ENCODE measurements at places on chromosomes 11 and 22.
A peak's percentile ranks its signal among the peaks of the same experiment; 100 is the strongest.

DNA sequence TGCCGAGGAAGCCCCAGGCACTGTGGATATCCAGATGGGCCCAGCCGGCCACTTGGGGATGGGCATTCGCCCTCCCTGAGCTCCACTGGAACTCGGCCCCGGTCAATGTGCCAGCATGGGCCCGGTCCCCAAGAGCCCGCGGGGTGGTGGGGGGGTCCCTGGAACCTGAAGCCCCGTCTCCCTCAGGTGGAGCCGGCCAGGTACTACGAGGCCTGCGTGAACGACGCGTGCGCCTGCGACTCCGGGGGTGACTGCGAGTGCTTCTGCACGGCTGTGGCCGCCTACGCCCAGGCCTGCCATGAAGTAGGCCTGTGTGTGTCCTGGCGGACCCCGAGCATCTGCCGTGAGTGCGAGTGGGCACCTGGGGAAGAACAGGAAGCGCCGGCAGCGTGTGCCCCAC, 21.2 kb downstream of the MUC5AC start:
- no peaks in the 10 kb centered on the region for H3K36me3 ChIP-seq
- DNase-seq: no peak
- H3K4me3 ChIP-seq: no peak overlapping the region
- no peak overlapping the region for H3K27ac ChIP-seq

- H3K4me1 ChIP-seq: no peaks in the 10 kb centered on the region
- H3K4me3 ChIP-seq: no peak overlapping the region
- H3K36me3 ChIP-seq: no peaks in the 10 kb centered on the region
- no peak for DNase-seq
- H3K27ac ChIP-seq: no peak overlapping the region
These were observed 1166.4 kb upstream of the CNTN5 start for GRCh38 chr11:97854357-97854756.

DNA sequence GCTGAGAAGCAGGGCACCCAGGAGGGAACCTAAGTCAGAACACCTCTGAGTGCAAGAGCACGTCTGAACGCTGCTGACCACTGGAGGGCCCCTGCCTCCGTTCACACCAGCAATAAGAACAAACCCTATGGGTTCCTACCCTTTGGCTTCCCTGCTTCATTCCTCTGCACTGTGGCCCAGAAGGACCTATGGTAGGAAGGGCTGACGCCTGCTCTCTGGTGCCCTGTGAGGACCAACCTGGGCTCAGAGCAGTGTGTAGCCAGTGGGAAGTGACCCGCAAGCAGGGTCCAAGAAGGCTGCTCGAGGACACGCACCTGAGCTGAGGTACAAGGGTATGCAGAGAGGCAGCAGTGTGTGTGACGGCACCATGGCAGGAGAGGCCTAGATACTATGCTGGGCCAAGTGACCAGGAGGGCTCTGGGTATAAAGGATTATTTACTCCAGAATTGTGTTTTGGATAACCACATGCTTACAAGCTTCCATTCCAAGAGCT, 68.8 kb upstream of the CLTCL1 start:
- H3K36me3 ChIP-seq: peaks cover 24% of the 10 kb centered on the region
- H3K4me1 ChIP-seq: no peaks in the 10 kb centered on the region
- H3K4me3 ChIP-seq: no peak overlapping the region
- no peaks in the 10 kb centered on the region for H3K27me3 ChIP-seq
- H3K27ac ChIP-seq: no peak overlapping the region

- no peaks in the 10 kb centered on the region for H3K4me1 ChIP-seq
- no peaks in the 10 kb centered on the region for H3K36me3 ChIP-seq
- no peak for DNase-seq
- H3K27me3 ChIP-seq: no peaks in the 10 kb centered on the region
- H3K27ac ChIP-seq: no peak overlapping the region
These were observed 35.0 kb upstream of the OR9G4 start for GRCh38 chr11:56783448-56784041.

DNA sequence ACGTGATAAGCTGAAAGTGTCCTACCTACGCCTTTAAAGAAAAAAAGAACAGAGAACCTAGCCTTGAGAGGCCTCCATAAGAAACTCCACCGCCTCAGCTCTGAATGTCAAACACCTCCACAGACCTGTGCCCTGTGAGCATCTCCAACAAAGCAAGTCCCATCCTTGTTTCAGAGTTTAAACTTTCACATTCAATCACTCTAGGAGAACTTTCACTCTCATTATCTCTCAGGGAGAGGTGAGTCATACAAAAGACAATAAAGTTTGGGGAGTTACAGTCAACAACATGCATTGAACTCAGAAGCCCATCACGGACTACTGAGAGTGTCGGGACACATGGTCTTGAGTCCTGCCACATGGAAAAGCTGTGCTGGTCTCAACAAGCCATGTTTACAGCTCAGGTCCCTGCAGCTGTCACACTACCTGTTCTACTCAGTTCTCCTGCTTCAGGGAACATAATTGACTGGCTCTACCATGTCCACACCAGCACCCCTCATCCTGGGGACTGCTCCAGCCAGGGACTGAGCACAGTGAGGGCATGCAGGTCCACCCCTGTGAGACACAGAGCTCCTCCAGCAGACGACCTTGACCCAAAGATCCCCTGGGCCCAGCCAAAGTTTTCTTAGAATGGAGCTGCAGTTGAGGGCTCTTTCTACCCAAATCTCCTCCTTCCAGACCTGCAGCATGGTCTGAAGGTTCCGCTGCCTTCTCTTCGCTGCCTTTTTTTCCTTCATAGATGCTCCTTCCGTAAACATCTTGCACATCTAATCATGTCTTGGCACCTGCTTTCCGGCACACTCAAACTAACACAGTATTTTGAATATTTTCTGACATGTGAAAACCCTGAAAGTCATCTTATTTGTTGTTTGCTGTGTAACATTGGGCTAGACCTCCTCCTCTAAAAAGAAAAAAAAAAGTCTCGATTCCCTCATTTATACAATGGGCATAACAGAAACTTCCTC, 114.9 kb downstream of the ETS1 start:
- no peak for DNase-seq
- no peaks in the 10 kb centered on the region for H3K27me3 ChIP-seq
- H3K4me1 ChIP-seq: peaks cover 76% of the 10 kb centered on the region
- peaks cover 55% of the 10 kb centered on the region for H3K36me3 ChIP-seq

DNA sequence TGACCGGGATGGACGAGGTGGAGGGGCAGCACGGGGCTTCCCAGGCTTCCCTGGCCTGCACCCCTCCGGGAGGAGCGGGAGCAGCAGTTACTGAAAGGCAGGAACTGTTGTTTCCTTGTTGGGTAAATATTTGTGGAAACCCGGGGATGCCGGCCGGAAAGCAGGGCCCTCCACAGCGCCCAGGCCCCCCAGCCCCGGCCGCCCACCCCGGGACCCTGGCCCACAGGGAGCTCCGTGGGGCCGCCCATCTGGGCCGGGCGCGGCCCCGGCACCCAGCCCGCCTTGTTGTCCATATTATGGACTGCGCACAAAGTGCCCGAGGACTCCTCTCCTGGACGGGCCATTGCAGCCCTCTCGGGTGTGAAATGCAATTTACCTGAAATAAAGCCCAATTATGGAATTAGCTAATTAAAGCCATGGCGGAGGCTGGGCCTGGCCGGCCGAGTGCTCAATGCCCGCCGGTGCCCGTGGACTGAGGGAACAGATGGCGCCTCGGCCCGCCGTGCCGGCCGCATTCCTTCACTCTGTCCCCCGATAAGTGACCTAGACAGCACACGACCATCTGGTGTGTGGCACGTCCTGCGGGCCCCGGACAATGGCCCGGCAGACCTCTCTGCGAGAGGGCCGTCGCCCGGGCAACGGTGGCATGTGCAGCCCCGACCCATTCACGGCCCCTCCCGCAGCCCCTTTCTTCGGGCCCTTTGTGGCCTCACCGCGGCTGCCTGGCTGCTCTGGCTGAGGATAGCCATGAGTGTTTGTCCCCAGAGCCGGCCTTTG, 35.4 kb downstream of the CDKN1C start:
- no peak overlapping the region for H3K27ac ChIP-seq
- no peak for DNase-seq
- H3K4me3 ChIP-seq: no peak overlapping the region

- DNase-seq: no peak
- no peaks in the 10 kb centered on the region for H3K36me3 ChIP-seq
- no peaks in the 10 kb centered on the region for H3K4me1 ChIP-seq
- no peaks in the 10 kb centered on the region for H3K27me3 ChIP-seq
- no peak overlapping the region for H3K4me3 ChIP-seq
- H3K27ac ChIP-seq: no peak overlapping the region
These were observed 231.3 kb downstream of the BUD13 start for GRCh38 chr11:116541460-116541859.

DNA sequence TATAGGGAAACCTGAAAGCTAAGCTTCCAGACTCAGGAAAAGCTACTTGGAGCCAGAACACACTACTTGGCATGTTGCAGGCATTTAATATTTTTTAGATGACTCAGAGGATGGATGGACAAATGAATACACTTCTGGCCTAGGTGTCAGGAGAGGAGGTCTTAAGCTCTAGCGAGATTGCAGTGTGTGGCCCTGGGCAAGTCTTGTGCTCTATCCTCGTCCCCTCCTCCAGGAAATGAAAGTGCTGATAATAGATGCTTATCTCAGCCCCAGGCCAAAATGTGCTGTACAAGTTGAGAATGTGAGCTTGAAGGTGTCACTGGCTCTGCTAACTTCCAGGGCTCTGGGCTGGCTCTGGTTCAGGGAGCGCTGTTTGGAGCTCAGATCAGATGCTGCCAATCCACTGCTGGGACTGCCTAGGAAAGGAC, 136.3 kb downstream of the PKNOX2 start:
- peak overlapping the region; percentile 87 for H3K27ac ChIP-seq
- H3K36me3 ChIP-seq: peaks cover 26% of the 10 kb centered on the region
- H3K4me1 ChIP-seq: peaks cover 60% of the 10 kb centered on the region
- no peak overlapping the region for H3K4me3 ChIP-seq
- no peaks in the 10 kb centered on the region for H3K27me3 ChIP-seq

GRCh38 chr22:43975041-43975440, 19.8 kb downstream of the SAMM50 start:
- no peak overlapping the region for H3K4me3 ChIP-seq
- H3K27ac ChIP-seq: no peak overlapping the region
- H3K27me3 ChIP-seq: no peaks in the 10 kb centered on the region
- no peaks in the 10 kb centered on the region for H3K4me1 ChIP-seq

DNA sequence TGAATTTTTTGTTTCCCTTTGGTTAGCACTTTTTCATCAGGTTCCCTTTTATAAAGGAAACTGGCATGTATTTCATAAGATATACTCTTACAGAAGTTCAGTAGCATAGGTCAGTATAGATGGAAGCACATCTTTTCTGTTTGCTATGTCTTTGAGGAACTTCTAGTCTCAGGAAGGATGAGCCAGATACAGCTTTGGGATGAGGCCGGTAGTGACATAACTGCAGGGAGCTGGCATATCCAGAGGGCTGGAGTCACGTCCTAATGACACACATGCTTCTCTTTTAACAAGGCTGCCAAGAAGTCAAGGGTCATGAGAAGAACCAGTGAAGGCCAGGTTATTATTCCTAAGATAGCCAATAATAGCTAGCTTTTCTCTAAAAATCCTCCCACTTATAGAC, 33.3 kb upstream of the ADSL start:
- no peaks in the 10 kb centered on the region for H3K27me3 ChIP-seq
- H3K27ac ChIP-seq: no peak overlapping the region
- peaks cover 69% of the 10 kb centered on the region for H3K36me3 ChIP-seq
- peaks cover 27% of the 10 kb centered on the region for H3K4me1 ChIP-seq

GRCh38 chr11:11691296-11692151, 69.7 kb upstream of the GALNT18 start:
- H3K27me3 ChIP-seq: peaks cover 60% of the 10 kb centered on the region
- DNase-seq: no peak
- H3K36me3 ChIP-seq: no peaks in the 10 kb centered on the region

- H3K36me3 ChIP-seq: no peaks in the 10 kb centered on the region
- H3K27ac ChIP-seq: peak overlapping the region; percentile 69
- H3K4me3 ChIP-seq: no peak overlapping the region
- peaks cover 18% of the 10 kb centered on the region for H3K4me1 ChIP-seq
These were observed 88.9 kb downstream of the KCNQ1 start for GRCh38 chr11:2533587-2534133.

DNA sequence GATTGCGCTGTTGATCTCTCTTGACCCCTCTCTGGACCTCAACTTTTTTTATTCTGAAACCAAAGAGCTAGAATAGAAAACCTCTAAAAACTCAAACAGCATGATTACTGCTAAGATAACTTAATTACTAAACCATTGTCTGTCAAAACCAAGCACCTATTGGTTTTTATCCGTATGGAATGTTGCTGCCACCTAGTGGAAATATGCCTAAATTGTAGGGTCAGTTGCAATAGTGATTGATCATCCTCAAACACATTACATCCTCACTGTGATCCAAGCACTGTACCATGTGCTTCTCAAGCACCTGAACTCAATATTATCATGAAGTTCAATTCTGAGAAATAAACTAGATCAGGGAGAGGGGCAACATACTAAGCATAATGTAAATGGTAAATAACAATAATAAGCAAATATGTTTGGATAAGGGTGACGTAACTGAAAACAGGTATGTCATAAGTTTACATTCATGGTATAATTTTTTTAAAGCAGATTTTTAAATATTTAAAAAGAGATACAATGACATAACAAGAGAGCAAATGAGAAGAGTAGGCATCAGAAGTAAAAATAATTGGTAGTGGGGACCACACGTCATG, 3.8 kb upstream of the OR5A2 start:
- no peaks in the 10 kb centered on the region for H3K4me1 ChIP-seq
- no peak overlapping the region for H3K27ac ChIP-seq
- no peak for DNase-seq
- peaks cover 23% of the 10 kb centered on the region for H3K27me3 ChIP-seq

GRCh38 chr22:29009148-29009547, 52.5 kb downstream of the C22orf31 start:
- no peaks in the 10 kb centered on the region for H3K36me3 ChIP-seq
- peaks cover 12% of the 10 kb centered on the region for H3K4me1 ChIP-seq
- no peak for DNase-seq
- no peak overlapping the region for H3K27ac ChIP-seq

DNA sequence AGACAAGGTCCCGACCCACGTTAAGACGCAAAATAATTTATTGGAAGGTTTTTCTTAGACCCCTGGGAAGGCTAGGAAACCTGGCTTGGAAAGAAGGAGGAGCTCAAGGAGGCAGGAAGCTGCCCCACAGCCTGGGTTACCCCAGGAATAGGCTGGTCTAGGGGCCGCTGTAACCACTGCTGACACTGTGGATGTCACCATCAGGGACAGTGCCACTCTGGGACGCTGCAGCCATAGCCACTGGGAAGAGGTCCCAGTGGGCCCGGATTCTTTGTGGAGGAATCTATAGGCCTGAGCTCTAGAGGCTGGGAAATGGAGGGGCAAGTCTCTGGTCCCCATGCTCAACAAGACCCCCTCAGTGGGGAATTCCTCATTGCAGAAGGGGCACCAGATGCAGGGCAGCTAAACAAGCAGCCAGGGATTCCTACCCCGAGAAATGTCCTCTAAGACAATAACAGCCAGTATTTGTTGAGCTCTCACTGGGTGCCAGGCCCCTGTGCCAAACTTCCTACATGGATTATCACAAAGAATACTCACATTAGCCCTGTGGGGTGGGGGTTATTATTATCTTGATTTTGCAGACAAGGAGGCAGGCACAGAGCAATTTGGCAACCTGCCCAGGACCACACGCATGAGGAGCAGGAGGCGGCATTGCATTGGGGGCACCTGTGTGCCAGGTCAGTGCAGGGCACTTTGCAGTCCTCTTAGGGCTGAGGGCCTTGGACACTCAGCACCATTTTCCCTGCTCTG, 19.5 kb upstream of the CHKA start:
- H3K4me1 ChIP-seq: no peaks in the 10 kb centered on the region
- H3K4me3 ChIP-seq: no peak overlapping the region
- no peak overlapping the region for H3K27ac ChIP-seq
- no peak for DNase-seq
- H3K27me3 ChIP-seq: no peaks in the 10 kb centered on the region
- H3K36me3 ChIP-seq: no peaks in the 10 kb centered on the region

Data from osteocyte (in vitro differentiated cells).